Fibroblast of skin of abdomen (primary cell): ENCODE measurements at places on chromosomes 5 and 9.

DNA sequence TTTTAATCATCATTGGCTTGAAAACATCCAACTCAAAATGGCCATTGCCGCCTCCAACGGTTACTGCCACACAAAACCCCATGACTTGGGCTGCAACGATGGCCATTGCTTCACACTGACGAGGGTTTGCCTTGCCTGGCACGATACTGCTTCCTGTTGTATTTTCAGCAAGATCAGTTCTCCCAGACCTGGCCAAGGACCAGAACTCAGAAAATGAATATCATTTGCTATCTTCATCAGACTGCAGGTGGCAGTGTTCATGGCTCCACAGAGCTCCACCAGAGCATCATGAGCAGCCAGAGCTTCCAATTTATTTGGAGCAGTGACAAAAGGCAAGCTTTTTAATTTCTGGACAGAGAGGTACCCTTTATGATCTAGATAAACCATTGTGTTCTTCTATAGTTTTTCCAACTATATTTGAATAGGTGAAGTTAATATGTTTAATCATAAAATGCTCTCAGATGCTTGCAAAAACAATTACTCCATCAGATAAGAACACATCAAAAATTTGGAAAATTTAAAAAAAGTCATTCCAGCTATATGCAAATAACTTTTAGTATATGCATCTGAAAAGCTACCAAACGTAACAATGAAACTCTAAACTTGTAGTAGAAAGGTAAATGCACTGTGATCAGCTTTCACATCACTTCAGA lies 10.4 kb downstream of the AMACR start:
- peak; percentile 84 for DNase-seq

DNA sequence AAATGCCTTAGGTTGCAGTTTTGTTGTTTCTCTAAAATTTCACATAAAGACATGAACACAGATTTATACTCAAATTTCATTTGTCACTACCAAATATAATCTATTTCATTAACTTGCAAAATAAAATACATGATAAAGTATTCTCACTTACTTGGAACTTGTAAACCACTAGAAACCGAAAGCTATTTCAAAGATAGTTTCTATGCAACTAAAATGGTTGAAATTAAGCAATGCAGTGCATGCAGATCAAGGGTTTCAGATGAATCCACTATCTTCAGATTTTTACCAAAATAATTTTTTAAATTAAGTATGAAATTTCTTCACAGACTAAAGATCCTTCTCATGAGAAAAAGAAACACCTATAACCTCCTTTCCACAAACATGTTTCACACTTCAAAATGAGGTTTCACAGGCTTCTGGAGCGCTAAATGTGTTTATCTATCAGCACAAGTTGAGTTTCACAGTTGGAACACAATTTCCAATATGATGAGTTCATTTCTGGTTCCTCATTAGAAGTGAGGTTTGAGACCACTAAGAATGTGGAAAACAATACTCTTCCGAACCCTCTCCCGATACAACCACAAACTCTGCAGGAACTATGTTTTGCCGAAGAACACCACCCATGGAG lies 63.9 kb downstream of the EPB41L4A start:
- no peak for DNase-seq

DNA sequence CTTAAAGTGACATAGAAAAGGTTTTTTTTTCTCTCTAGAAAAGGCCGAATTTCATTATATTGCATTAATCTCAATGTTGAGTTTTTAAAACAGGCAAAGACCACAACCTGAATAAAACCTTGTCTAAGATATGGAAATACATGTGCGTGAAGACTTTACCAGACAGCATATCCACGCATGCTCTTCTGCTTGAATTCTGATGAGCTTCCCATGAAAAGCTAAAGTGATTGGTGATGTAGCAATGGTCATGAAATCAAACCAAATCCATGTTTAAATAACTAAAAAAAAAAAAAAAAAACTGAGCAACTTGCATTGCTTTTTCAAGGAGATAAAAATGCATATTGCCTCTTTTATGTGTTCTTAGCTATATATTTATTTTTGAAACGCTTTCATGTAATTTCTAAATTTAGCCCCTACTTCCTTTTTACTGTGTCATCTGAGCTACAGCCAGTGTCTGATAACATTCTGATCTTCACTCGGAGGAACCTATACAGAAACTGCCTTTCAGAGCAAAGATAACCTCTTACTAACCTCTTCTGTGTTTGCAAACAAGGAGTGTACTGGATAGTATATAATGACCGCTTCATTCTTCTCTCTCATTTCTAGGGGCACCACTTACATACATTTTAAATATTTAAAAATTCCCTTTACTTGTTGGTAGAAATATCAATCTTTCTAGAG lies 179.1 kb upstream of the GNA14 start:
- no peak for DNase-seq

GRCh38 chr5:34923694-34924461 lies 5.5 kb upstream of the DNAJC21 start:
- DNase-seq: peak; percentile 87

- DNase-seq: no peak
These were observed 5.4 kb downstream of the IGIP start for GRCh38 chr5:140130949-140131733.

DNA sequence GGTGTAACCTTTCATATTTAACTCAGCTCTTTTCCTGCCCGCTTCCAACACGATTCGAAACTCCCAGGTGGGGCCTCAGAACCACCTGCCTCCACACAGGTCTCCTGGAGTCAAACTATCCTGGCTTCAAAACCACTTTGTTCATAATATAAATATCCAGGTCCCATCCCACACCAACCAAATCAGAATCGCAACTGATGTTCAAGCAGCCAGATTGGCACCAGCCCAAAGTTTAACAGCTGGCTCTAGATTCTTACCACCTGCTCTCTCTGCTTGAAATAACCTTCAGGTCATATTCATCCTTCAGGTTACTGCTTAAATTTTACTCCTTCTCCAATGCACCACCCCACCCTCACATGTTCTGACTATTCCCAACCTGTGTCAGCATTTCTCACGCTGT lies 231.4 kb upstream of the TRPM3 start:
- no peak for DNase-seq

- DNase-seq: no peak
These were observed 67.0 kb downstream of the GABBR2 start for GRCh38 chr9:98641695-98642094.

GRCh38 chr9:28050941-28051340 lies 477.7 kb upstream of the C9orf72 start:
- DNase-seq: peak; percentile 61

GRCh38 chr9:137268538-137269201 lies 8.9 kb upstream of the TOR4A start:
- DNase-seq: no peak

DNA sequence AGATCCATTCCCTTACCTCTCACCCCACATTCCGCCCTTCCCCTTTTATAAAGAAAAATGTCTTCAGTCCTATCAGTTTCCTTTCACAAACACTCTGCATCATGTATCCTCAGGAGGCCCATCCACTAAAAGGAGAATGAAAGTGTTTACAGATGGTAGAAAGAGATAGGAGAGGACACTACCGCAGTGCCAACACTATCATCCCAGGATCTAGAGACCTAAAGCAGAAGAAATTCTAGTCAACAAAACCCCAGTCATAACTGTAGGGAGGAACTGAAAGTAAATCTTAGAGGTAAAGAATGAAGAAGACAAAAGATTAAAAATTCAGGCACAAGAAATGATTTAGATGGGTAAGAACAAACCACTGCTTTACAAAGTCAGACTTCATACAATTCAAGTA lies 114.1 kb downstream of the MLLT3 start:
- no peak for DNase-seq

DNA sequence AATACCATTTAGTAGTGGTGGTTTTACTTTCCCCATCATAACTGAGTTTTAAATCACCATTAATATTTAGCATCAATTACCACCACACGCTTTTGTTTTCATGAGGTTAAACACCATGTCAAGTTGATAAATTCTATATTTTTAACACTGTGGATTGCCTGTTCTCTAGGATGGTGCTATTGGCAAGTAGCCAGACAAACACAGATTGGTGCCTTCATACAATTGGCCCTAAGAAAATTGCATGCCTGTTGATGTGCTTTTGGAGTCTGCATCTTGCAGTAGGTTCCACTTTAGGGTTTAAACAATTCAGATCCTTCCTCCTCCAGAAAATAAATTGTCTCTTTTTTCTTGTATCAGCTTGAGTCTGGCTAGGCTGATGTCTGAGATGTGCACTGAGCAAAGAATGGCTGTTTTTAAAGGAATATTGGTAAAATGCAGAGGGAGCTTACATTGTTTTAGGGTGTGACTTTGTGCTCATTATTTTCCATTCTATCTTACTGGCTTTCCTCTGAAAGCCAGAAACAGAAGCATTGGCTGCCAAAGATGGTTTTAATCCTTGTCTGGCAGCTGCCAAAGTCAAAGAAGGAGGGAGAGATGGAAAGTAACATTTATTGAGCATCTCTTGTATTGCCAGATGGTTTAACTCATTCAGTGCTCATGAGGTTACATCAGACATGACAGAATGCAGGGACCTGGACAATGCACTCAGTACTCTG lies 19.6 kb upstream of the MAN2A1 start:
- no peak for DNase-seq

GRCh38 chr5:40801771-40802562 lies 3.8 kb upstream of the PRKAA1 start:
- no peak for DNase-seq

DNA sequence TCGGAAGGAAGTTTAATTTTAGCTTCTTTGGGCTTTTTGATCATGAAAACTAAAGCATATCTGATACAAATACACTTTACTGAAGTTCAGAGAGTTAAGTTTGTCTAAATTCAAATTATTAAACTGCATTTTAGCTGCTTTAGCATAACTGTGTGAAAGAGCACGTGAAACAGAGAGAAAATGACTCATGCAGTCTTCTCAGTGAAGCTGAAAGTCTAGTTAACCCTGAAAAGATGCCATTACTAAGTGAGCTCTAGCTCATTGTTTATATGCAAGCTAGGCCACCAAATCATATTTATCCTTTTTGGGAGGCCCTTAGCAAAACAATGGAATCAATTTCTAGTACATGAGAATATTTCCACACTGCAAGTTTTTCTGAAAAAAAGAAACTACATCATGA lies 27.6 kb downstream of the TPD52L3 start:
- peak; percentile 46 for DNase-seq

DNA sequence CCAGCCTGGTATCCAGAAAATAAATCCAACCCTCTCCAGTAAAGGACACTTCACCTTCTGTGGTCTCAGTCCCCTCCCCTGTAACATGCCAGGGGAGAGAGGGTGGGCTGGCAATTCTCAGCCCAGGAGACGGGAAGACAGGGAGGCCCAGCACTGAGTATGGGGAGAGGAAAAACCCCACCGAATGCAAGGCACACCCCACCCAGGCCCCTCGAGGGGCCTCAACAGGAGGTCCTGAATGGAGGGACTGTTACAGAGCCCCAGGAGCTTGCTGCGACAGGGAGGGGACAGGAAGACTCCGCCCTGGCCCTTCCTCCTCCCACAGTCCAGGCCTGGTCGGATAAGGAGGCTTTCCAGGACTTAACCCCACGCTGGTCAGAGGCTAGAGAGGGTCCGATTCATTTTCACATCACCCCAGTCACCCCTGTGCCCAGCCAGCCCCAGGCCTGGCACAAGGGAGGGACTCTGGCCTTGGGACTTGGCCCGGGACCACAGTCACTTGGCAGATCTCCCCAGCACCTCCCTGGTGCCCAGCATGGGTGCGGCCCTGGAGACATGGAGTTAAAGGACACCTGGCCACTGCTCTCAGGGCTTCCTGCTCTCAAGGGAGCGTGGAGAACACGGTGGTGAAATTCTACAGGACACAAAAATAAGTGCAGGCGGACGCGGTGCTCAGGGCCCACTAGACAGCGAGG lies 44.9 kb upstream of the STXBP1 start:
- DNase-seq: no peak

DNA sequence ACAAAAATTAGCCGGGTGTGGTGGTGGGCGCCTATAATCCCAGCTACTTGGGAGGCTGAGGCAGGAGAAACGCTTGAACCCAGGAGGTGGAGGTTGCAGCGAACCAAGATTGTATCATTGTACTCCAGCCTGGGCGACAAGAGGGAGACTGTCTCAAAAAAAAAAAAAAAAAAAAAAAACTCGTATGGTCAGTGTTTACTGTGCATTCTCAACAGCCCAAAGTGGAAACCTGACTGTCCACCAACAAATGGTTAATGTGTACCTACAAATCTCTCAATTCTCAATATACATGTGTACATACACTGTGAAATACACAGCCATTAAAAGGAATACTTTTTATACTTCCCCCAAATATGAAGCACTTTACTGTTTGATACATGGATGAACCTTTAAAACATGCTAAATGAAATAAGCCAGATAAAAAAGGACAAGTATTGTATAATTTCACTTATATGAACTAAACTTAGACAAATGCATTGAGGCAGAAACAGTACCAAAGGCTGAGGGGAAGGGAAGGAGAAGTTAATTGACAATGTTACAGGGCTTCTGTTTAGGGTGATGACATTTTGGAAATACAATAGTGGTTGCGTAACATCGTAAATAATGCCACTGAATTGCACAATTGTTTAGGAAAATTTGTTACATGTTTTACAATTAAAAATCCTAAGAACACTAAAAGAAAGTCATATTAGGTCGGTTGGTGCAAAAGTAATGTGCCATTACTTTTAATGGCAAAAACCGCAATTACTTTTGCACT lies 16.5 kb downstream of the DNAJA1 start:
- DNase-seq: no peak

DNA sequence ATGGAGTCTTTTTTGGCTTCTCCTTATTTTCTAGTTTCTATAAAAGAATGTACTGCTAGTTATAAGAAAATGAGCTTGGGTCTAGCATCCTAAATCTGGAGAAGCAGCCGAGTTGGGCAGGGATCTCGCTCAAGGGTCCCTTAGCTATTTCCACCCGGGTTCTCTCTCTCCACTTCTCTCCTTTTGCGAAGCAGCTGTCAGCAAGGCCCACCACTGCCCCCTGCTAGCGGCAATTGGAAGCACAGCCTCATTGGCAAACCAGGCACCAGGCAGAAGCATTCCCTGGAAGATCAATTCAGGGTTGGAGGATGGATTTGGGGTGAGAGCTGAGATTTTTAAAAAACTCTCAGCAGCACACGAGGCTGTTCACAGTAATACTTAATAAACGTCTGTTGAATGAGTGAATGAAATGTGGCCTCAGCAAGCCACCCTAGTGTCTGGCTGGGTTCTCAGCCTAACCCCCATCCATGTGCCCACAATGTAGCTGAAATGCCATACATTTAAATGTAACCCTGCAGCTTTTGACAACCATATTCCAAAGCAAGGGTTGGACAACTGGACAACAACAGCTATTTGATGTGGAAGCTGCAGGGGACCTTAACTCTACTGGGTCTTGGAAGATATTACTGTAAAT lies 34.6 kb upstream of the TNIP1 start:
- DNase-seq: peak; percentile 62

- DNase-seq: no peak
These were observed 8.9 kb upstream of the NRG2 start for GRCh38 chr5:140051950-140052349.

GRCh38 chr5:167939686-167940085 lies 351.8 kb upstream of the WWC1 start:
- DNase-seq: peak; percentile 78

GRCh38 chr9:14846871-14847311 lies 63.3 kb downstream of the FREM1 start:
- DNase-seq: peak; percentile 29

- no peak for DNase-seq
These were observed 307.0 kb downstream of the ARRDC3 start for GRCh38 chr5:91076138-91076537.
